ENCODE measurements at places on chromosomes 3 and 15. TPM values are rescaled to one million over a fixed set of nuclear protein-coding genes. Genes with fewer than 3 reads are reported as not detected.

Gene CCDC39
- total RNA-seq: under 0.01 TPM

Gene NPAP1
- not detected for total RNA-seq

Gene EOMES
- total RNA-seq: not detected

Gene UBAP1L
- total RNA-seq: 0.89 TPM

Gene FBXL22
- 0.63 TPM for total RNA-seq

Gene GP5
- under 0.01 TPM for total RNA-seq

Gene KCNMB3
- 1.5 TPM for total RNA-seq

Gene THSD4
- 51.3 TPM for total RNA-seq

Gene PRR20G
- total RNA-seq: not detected

Gene UBXN7
- 8.3 TPM for total RNA-seq
